ENCODE measurements at places on chromosomes 2 and 18. TPM values are rescaled to one million over a fixed set of nuclear protein-coding genes. Genes with fewer than 3 reads are reported as not detected.

C1QL2 gene
- not detected for total RNA-seq

DNA sequence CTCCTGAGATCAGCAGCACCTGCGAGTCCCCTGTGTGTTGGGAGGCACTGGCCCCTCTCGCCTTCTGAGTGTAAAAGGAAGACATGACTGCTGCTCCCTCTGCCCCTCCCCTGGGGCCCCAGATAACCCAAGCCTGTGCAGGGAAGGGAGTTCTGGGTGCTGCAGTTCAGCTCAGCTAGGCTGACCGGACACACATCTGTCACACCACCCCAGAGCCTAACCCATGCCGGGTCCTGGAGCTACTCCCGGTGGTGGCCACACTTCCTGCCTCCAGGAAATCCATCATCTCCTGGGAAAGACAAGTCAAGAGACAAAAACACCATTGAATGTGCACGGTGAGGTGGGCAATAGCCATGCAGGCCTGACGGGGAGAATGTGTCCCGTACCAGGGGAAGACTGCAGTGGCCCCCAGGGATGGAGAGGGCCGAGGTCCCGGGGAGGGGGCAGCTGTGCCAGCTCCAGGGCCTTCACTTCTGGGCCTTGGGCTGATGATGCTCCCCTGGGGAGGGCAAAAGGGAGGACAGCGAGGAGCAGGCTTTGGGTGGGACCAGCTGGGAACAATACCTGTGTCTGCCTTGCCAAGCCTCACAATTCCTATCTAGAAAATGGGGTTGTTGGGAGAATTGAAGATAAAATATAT, 210.6 kb downstream of the TFCP2L1 start:
- no peak overlapping the region for H3K4me3 ChIP-seq
- no peak for DNase-seq
- no peaks in the 10 kb centered on the region for H3K27me3 ChIP-seq
- H3K4me1 ChIP-seq: peaks cover 44% of the 10 kb centered on the region
- no peak overlapping the region for H3K27ac ChIP-seq

GRCh38 chr2:151299920-151300539, 10.6 kb upstream of the NMI start:
- no peak overlapping the region for H3K4me3 ChIP-seq
- no peaks in the 10 kb centered on the region for H3K36me3 ChIP-seq
- no peaks in the 10 kb centered on the region for H3K4me1 ChIP-seq
- H3K27me3 ChIP-seq: no peaks in the 10 kb centered on the region
- DNase-seq: no peak

DNA sequence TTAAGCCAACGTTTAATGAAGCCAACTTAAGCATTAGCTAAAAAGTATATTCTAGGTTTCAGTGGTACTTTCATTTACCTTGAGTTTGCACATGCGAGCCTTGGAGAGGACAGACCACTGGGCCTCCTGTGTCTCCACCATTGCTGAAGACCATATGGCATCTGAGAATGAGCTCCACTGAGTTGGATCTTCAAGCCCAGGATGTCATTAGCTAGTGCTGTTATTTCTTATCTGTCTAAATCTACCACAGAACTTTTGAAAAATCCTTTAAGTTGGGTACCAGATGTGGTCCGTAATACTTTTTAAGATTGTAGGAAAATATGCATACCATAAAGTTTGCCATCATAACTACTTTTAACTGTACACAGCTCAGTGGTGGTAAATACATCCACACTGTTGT, 161.8 kb downstream of the NCK2 start:
- H3K27me3 ChIP-seq: no peaks in the 10 kb centered on the region
- no peak overlapping the region for H3K4me3 ChIP-seq
- H3K27ac ChIP-seq: no peak overlapping the region
- no peaks in the 10 kb centered on the region for H3K36me3 ChIP-seq
- no peaks in the 10 kb centered on the region for H3K4me1 ChIP-seq

ICOS gene
- not detected for total RNA-seq

GAREM1 gene
- total RNA-seq: 11.1 TPM

DNA sequence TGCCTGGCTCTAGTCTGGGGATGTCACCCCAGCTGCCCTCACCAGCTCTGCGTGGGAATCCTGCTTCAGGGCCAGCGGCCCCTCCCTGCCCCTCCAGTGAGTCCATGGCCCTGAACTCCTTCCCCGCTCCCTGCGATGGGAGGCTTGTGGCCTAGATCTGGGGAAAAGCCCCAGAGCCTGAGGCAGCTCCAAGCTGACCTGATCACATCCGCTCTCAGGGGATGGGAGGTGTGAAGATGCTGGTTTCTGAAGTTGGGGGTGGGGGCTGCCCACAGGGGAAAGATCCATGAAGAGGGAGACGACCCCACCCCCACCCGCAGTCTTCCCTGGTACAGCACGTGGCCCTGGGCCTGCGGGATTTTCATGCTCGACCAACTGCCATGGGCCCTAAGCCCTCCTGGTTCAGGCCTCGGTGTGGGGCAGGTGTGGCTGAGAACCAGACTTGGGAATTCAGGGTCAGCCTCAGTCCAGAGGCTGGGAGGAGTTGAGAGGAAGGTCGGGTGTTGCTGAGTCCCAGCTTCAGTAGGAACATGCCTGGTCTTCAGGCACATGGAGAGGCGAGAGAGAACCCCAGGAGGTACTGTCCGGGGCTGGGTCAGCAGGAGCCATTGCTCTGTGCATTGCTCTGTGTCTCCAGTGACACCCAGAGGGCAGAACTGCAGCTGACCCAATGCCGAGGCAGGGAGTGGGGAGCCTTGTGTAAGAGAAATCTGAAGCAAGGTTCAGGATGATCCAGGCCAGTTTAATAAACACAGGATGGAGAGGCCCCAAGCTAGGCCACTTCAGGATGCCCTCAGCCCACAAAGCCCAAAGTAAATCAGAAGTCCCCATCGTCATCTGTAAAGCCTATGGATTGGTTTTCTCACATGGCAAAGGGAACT, 115.1 kb downstream of the CAPN13 start:
- DNase-seq: no peak
- no peak overlapping the region for H3K27ac ChIP-seq
- no peaks in the 10 kb centered on the region for H3K36me3 ChIP-seq
- no peak overlapping the region for H3K4me3 ChIP-seq
- no peaks in the 10 kb centered on the region for H3K27me3 ChIP-seq

DNA sequence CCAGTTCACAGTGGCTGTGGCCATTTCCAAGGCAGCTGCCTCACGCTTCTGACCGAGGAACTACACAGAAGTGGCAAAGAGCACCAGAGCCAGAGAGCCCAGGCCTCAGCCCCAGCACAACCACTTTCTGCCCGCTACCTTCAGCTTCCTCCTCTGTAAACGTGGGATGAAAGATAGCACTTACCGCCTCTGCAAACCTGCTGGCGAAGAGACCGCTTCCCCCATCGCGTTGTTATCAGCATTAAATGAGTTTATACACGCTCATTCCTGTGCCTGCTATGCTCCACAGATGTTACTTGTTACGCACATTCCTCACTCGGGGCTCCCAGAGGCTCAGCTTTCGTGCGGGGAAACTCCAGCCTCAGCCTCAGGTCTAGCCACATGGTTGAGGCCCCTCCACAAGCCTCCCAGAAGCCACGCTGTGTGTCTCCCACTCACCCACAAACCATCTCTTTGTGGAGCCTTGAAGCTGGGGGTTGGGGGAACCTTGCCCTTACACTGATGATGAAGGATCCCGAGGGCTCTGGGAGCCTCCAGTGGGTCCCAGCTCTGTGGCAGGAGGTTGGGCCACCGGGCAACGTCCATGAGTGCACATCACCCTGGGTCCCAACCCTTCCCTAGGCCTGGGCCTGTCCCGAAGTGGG, 63.3 kb upstream of the SMAD7 start:
- H3K4me1 ChIP-seq: peaks cover 23% of the 10 kb centered on the region
- no peaks in the 10 kb centered on the region for H3K27me3 ChIP-seq
- H3K4me3 ChIP-seq: no peak overlapping the region
- DNase-seq: no peak
- H3K27ac ChIP-seq: no peak overlapping the region

STPG4 gene
- 10.6 TPM for total RNA-seq

DNA sequence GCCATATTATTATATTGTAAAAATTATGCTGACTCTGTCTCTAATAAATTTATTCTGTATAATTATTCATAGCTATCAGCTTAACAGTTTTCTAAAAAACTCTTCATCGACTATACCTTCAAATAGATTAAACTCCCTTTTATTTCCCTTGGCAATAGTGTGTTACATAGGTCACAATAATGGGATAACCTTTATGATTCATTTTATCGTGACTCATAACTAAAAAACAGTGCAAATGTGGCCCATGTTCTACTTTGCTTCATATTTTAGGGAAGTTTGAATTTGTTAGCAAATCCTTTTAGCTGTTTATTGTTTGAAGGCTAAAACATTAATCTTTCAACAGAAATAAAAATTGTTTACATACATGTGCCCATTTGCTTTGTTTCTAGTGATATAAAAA, 783.2 kb upstream of the CDH2 start:
- H3K27ac ChIP-seq: no peak overlapping the region
- no peak overlapping the region for H3K4me3 ChIP-seq
- H3K27me3 ChIP-seq: no peaks in the 10 kb centered on the region

- H3K27me3 ChIP-seq: no peaks in the 10 kb centered on the region
- H3K36me3 ChIP-seq: no peaks in the 10 kb centered on the region
- H3K4me1 ChIP-seq: no peaks in the 10 kb centered on the region
- no peak for DNase-seq
- no peak overlapping the region for H3K4me3 ChIP-seq
- H3K27ac ChIP-seq: no peak overlapping the region
Observed at GRCh38 chr2:85861180-85861579, 27.6 kb downstream of the ST3GAL5 start.

LAMA3 gene
- total RNA-seq: 5.6 TPM

GRCh38 chr18:45330170-45330594, 285.1 kb upstream of the SLC14A2 start:
- no peak overlapping the region for H3K4me3 ChIP-seq
- no peak overlapping the region for H3K27ac ChIP-seq
- no peak for DNase-seq
- no peaks in the 10 kb centered on the region for H3K4me1 ChIP-seq

C2orf81 gene
- total RNA-seq: 6.5 TPM

DNA sequence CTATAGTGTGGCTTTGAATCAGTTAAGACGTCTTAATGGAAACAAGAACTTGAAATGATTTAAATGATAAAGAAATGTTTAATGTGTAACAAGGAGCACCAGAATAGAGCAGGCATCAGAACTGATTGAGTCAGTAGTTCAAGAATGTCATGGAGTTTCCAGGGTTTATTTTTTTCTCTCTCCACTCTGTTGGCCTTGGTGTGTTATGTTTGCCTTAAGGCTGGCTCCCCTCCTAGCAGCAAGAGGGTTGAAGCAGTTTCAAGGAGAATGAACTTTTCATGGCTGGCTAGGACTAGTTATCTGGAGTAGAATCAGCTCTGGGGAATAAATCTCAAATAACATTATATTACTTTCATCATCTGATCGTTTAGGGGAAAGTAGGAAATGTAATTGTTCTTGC, 13.4 kb upstream of the GLS start:
- no peaks in the 10 kb centered on the region for H3K4me1 ChIP-seq
- DNase-seq: no peak
- no peaks in the 10 kb centered on the region for H3K27me3 ChIP-seq
- H3K4me3 ChIP-seq: no peak overlapping the region
- H3K36me3 ChIP-seq: no peaks in the 10 kb centered on the region

GRCh38 chr2:217273162-217273561, 413.3 kb upstream of the TNP1 start:
- H3K36me3 ChIP-seq: no peaks in the 10 kb centered on the region
- H3K27ac ChIP-seq: no peak overlapping the region
- H3K4me3 ChIP-seq: no peak overlapping the region
- no peaks in the 10 kb centered on the region for H3K4me1 ChIP-seq
- no peak for DNase-seq

- H3K36me3 ChIP-seq: no peaks in the 10 kb centered on the region
- no peak overlapping the region for H3K27ac ChIP-seq
- H3K27me3 ChIP-seq: no peaks in the 10 kb centered on the region
Observed at GRCh38 chr2:56465491-56465890, 281.7 kb downstream of the CCDC85A start.

DNA sequence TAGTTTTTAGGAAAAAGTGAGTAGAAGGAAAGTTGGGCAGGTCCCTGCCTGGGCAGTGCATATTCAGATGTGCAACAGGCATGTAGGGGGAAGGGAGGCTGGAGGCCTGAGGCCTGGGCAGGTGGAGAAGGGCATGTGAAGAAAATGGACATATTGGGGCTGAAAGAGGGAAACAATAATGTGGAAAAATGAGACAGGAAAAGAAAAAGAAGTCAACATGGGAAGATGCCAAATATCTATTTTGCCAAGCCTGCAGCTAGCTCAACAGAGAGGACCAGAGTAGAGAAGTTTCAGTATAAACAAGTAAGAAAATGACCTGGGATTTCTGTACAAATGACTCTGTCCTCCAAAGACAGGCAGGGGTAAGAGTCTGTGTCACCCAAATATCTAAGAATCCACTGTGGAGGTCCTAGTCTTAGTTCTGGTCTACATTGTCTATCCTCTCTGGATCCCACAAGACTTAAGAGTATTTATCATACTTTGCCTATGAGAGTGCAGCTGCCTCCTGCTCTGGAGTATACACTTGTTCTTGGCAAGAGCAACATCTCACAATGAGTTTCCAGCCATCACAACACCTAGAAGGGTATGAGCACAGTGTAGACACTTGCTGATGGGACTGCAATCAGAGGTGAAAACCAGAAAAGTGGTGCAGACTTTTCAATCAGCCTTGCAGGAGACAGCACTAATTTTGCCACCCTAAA, 80.2 kb downstream of the CLHC1 start:
- no peak for DNase-seq
- H3K4me1 ChIP-seq: no peaks in the 10 kb centered on the region
- H3K4me3 ChIP-seq: no peak overlapping the region
- H3K27ac ChIP-seq: no peak overlapping the region
- no peaks in the 10 kb centered on the region for H3K36me3 ChIP-seq
- H3K27me3 ChIP-seq: no peaks in the 10 kb centered on the region

DNA sequence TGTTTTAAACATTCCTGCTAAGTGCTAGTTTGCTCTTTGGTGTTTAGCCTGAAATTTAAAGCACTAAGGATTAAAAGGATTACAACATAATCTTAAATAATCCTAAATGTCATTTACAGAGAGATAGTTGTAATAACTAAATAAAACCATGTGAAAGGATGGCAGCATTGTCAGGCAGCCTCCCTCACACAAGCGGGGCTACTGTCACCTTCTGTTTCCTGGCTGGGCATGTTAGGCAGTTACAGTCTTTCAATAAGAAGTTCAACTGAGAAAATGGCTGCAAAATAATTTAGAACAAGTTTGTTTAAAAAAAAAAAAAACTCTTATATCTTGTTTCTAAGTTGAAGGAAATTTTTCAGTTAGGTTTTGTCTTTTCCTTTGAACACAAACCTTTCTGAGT, 124.9 kb downstream of the ARHGAP15 start:
- H3K27me3 ChIP-seq: peaks cover 28% of the 10 kb centered on the region
- no peak overlapping the region for H3K27ac ChIP-seq
- H3K36me3 ChIP-seq: no peaks in the 10 kb centered on the region
- no peak for DNase-seq
- no peaks in the 10 kb centered on the region for H3K4me1 ChIP-seq

SMYD5 gene
- 37.4 TPM for total RNA-seq

MC5R gene
- total RNA-seq: not detected

- no peak overlapping the region for H3K27ac ChIP-seq
- no peaks in the 10 kb centered on the region for H3K27me3 ChIP-seq
Observed at GRCh38 chr2:168992591-168993349, 38.4 kb downstream of the ABCB11 start.

TCF23 gene
- not detected for total RNA-seq

GRCh38 chr2:80335411-80335810, 30.9 kb upstream of the LRRTM1 start:
- no peak for DNase-seq
- H3K36me3 ChIP-seq: no peaks in the 10 kb centered on the region
- H3K27ac ChIP-seq: no peak overlapping the region
- H3K27me3 ChIP-seq: no peaks in the 10 kb centered on the region
- H3K4me1 ChIP-seq: no peaks in the 10 kb centered on the region

- no peak overlapping the region for H3K4me3 ChIP-seq
- DNase-seq: no peak
- no peaks in the 10 kb centered on the region for H3K4me1 ChIP-seq
- H3K27me3 ChIP-seq: no peaks in the 10 kb centered on the region
- H3K27ac ChIP-seq: no peak overlapping the region
Observed at GRCh38 chr18:44410740-44411139, 269.9 kb upstream of the SETBP1 start.
